T follicular helper cell (primary cell): ENCODE measurements at places on chromosomes 7 and 10.

GRCh38 chr10:100685331-100685730, 60.1 kb upstream of the PAX2 start:
- DNase-seq: no peak

GRCh38 chr7:123133924-123134323, 65.8 kb downstream of the SLC13A1 start:
- DNase-seq: no peak

GRCh38 chr10:128211953-128212727, 85.9 kb upstream of the MKI67 start:
- peak; percentile 69 for DNase-seq

GRCh38 chr7:140205600-140205999, 28.8 kb upstream of the KDM7A start:
- no peak for DNase-seq

- no peak for DNase-seq
Observed at GRCh38 chr10:132170561-132171361, 16.0 kb upstream of the DPYSL4 start.

DNA sequence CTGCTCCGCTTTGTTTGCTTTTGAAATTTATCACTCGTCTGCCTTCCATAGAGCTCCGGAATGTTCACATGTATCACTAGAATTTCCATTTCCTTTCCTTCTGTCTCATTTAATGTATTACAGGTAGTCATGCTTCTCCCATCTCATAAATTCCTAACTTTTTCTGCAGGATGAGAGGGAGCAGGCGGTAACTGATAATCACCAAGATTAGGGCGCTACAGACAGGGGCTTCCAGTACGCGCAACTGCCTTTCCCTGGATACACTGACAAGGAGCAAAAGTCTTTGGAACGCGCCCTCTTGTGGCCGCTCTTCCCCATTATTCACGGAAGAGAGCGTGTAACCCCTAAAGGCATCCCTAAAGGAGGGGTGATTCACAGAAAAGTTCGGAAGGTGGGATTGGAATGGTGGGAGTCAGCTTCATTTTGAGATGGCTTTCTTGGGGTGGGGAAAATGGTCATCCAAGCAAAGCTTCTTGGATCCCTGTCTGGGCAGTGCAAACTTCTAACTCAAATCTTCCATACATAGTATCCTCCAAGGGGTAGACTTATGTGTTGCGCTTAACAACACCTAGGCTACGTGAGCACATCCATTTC, 6.5 kb downstream of the INHBA start:
- DNase-seq: no peak

GRCh38 chr10:53075469-53075868, 302.9 kb upstream of the MBL2 start:
- DNase-seq: no peak

GRCh38 chr7:47142169-47142866, 439.6 kb downstream of the TNS3 start:
- no peak for DNase-seq

- DNase-seq: no peak
Observed at GRCh38 chr7:46567858-46568257, 646.8 kb upstream of the IGFBP3 start.

DNA sequence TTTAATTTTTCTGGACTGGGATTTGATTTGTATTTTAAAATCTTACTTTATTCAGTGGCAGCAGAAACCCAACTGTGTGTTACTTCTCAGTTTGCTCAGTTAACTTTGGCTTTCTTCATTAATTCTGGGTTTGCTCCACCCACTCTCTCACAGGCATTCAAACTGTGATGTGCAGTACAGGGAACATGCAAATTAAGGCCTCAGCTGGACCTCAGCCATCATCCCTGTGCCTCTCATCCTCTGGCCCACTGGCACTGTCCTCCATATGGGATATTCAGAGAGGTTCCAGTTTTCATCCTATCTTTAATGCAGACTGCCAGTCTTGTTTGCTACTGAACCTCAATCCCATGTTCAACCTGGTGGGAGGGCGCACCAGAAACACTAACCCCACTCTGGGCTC, 743.4 kb upstream of the IGFBP3 start:
- no peak for DNase-seq

DNA sequence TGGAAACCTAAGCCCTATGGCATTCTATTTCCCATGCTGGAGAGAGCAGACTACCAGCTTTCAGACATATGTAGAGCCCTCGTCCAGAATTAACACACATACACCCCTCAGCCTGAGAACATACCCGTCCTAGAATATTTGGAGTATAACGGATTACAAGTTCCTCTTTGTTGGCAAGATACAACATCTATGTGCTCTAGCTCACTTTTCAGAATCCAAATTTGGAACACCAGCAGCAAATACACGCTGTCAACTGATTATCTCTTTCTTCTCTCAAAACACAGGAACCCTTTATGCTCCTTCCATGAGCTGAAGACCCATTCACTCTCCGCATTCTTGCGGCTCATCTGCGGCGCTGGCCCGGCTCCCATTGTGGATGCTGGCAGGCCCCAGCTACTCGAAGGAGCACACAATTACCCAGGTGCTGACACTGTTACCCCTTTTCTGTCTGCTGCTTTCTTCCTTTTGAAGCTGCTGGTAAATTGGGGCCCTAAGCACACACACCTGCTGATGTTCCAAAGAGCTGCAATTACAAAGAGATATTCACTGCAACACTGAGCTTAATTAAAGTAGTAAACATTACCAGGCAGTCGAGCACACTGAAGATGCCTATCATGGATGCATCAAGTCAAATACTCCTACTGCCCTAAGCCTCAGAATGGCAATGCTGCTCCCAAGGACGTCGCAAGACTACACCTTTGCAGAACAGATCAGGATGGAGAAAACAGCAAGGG, 70.0 kb downstream of the VOPP1 start:
- no peak for DNase-seq

- DNase-seq: no peak
Observed at GRCh38 chr7:136640977-136641376, 227.5 kb upstream of the CHRM2 start.

GRCh38 chr7:473211-473734, 46.4 kb downstream of the PDGFA start:
- no peak for DNase-seq

GRCh38 chr10:123848564-123849457, 42.8 kb downstream of the CPXM2 start:
- no peak for DNase-seq

- DNase-seq: no peak
Observed at GRCh38 chr10:70615784-70616522, 13.4 kb upstream of the PRF1 start.

- no peak for DNase-seq
Observed at GRCh38 chr7:100464791-100465190, 731 bp upstream of the SPACDR start.

GRCh38 chr7:32092346-32092745, 22.1 kb upstream of the PDE1C start:
- no peak for DNase-seq

- DNase-seq: no peak
Observed at GRCh38 chr7:134731616-134732015, 47.8 kb upstream of the CALD1 start.

DNA sequence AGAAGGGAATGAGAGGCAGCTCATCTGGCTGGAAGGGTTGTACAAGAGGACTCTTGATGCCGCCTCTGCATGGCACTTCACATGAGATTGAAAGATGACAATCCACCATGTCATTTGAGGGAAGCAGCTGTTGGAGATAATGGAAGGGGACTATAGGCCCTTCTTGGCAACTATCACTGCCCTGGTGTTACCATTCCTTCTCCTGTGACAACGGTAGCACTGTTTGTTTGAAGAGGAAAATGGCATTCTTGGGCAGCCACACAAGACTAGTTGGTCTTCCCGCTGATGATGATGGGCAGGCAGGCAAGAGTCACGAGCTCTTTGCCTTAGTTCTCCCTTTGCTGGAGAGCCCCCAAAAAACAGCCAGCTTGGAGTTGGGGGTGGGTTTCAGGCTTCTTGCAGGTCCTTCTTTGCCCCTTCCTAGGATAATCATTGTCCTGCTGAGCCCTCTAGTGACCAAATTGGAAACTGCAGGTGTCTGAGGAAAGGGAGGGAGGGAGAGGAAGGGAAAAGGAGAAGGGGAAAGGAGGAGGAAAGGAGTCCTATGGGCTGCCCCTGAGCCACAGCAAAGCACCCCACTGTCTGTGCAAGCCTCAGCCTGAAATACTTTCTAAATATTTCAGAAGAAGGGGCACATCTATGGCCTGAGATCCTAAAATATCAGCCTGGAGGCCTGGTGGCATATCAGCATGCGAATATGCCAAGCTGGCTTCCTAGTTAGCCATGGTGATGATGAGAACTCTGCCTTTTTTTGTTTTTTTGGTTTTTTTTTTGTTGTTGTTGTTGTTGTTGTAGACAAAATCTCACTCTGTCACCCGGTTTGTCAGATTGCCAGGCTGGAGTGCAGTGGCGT, 165.6 kb upstream of the KMT2E start:
- DNase-seq: peak; percentile 34

DNA sequence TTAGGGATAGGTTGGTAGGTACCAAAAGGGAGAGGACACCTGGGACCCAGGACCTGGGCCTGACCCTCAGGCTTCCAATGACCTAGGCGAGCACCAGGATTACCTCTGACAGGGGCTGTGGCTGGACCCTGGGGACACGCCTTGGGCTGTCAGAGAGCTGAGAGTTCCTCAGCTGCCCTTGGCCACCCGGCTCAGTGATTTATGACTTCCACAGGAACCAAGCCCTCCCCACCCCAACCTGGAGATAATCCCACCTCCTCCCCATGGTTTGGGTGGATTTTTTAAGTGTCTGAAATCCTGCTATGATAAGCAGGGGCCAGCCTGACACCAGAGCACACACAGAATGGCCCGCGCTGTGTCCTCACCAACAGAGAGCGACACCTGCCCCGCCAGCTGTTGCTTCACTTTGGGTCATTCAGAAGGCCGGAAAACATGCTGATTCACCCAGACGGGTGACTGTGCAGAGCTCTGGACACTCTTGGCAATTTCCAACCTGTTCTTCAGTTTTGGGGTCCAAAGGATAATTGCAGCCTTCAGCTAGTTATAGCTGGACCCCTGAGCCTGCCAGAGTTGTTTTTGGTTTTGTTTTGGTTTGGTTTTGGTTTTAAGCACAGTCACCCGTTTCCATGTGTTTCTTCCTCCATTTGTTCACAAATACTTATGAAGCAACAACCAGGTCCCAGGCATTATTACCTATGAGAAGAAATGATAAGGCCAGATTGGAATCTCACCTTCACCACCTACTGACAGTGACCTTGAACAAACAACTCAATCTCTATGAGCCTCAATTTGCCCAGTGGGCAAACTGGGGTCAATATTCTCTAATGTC, 78.2 kb downstream of the RAB11FIP2 start:
- DNase-seq: no peak

DNA sequence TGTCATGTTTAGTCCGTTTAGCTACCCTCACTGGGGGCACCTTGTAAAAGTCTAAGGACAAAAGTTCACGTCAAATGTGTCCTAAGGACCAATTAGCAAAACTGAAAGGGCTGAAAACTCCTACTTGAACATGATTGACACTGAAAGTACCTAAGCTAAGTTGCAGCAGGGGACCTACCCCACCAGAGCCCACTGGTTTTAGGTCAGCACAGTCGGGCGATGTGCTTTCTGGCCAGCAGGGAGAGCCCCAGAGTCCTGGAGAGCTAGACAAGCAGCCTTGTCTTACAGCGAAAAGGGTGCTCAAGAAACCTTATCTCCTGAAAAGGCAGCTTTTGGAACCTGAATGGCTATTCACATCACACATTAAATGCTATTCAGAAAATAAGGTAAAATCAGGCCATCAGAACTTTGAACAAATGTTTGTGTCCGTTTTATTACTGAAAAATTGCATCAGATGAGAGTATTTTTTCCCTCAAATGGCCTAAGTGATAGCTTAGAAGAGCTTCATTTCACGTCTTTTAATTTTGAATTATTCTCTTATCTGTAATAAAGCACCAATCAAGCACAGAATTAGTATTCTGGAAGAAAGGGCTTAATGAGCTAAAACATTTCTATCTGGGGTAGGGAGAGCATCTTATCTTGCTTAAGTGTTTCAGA, 52.2 kb upstream of the MKI67 start:
- DNase-seq: peak; percentile 5

DNA sequence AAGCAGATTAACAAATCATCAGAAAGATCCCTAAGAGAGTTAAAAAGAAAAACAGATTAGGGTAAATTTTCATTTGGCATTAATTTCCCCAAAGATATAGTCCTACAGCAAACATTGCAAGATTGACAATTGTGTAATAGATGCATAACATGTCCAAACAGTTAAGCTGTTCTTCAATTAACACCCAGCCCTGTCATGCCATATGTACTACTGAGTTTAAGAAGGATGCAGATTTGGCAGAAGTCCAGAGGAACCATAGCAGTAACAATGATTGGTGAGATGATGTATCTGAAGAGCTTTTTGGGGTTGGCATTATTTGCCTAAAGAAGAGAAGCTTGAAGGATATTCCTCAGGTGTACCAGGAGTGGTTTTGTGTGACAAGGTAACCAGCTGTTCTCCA, 287.6 kb downstream of the LRMDA start:
- no peak for DNase-seq

GRCh38 chr7:84624927-84625326, 430.3 kb upstream of the SEMA3A start:
- DNase-seq: no peak

DNA sequence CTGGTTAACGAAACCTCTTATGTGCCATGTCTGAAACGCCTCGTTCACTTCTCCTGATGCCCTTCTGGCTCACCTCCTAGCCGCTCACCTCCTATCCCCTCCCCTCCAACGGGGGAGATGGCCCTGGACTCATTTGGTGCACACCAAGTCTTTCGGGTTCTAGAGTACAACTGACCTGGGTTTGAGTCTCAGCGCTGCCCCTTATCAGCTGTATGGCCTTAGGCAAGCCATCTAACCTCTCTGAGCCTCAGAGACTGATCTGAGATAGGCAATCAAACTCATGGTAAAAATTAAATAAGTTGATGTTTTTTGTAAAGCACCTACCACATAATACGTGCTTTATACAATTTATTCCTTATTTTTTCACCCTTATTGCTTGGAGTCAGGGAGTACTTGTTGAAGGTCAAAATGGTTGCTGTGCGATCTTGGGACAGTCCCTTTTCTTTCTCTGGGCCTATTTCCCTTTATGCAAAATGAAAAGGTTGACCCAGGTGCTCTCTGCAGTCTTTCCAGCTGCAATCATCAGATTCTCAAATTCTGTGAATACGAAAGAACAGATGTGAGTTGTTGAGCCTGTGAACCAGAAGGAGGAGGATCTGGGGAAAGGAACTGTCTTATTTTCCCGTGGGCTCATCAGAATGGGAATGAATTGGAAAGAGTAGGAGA, 31.2 kb upstream of the PLEKHA1 start:
- DNase-seq: no peak

GRCh38 chr10:128286762-128287500, 160.7 kb upstream of the MKI67 start:
- DNase-seq: no peak

DNA sequence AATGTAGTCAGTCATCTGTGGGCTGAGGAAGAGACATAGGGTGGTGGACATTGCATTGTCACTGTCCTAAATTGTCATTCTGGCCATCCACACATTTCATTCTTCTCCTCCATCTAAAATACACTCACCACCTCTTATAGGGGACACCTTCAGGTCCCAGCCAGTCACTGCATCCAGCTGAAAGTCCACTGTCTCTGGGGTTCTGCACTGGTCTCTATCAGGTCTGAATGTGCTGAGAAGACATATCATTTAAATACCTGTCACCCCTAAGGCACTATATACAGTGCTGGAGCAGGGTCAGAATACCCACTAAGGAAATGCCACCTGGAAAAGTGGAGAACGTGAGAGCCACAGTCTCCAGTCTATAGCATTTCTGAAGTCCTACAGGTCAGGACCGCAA, 29.6 kb downstream of the SH2D4B start:
- no peak for DNase-seq
